ENCODE measurements at places on chromosomes 2 and 18.
A peak's percentile ranks its signal among the peaks of the same experiment; 100 is the strongest.

- DNase-seq, result no peak
- no peaks in the 10 kb centered on the region for H3K36me3 ChIP-seq
- H3K27me3 ChIP-seq, result no peaks in the 10 kb centered on the region
- no peak overlapping the region for H3K27ac ChIP-seq
- no peak overlapping the region for H3K4me3 ChIP-seq
Observed at GRCh38 chr2:19319698-19320097, 38.7 kb downstream of the OSR1 start.

DNA sequence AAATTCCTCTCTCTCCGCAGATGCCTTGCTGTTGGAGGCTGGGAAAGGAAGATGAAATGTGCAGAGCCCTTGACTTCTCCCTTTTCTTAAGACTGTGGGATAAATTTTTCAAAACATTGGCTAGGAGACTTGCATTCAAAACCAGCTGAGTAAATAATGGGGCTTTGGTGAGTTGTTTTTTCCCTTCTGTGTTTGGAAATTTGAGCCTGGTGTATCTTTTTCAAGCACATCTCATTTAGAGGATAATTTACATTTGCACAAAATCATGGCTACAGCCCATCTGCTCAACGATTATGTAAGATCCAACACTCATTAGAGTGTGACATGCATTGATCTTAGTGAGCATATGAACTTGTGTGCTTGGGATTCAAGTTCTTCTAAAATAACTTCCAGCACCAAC, 112.1 kb upstream of the ATP8B1 start:
- no peak for DNase-seq
- no peaks in the 10 kb centered on the region for H3K36me3 ChIP-seq
- H3K4me3 ChIP-seq, result no peak overlapping the region

- peaks cover 89% of the 10 kb centered on the region for H3K27me3 ChIP-seq
- peaks cover 10% of the 10 kb centered on the region for H3K4me1 ChIP-seq
- H3K36me3 ChIP-seq, result peaks cover 4% of the 10 kb centered on the region
- peak within 1 kb of the TSS; percentile 68 for H3K27ac ChIP-seq
Observed at GRCh38 chr2:176128982-176129796, at the start of gene HOXD8. TSS of gene HOXD8 (plus strand) at chr2:176129705. CDS start at chr2:176130367, 662 bp downstream.

GRCh38 chr2:144020047-144020446, 499.9 kb downstream of the ZEB2 start:
- no peak for DNase-seq
- H3K27me3 ChIP-seq, result no peaks in the 10 kb centered on the region
- H3K4me3 ChIP-seq, result no peak overlapping the region

DNA sequence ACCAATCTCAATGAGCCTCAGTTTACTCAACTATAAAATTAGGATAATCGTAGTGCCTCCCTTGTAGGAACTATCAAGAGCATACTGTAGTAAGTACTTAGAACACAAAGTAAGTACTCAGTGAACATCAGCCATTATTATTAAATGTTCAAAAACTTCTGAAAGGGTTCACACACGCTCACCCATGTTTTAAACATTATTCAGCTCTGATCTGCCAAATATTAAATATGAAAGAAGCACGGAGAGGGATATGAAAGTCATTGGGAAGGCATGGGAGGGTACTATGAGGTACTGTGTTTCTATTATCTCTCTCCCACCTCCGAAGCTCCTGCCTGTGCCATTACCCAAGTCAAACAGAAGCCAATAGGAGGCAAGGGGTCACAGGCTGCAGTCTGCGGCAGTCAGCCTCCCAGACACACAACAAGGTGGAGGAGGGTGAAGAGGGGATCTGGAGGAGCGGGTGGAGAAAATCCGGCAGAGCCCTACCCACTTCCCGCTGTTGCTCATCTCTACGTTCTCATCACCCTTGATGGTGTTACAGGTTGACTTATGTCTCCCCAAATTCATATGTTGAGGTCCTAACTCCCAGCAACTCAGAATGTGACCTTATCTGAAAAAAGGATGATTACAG, 2.0 kb upstream of the TBC1D8 start:
- no peak overlapping the region for H3K27ac ChIP-seq
- no peak for DNase-seq
- no peak overlapping the region for H3K4me3 ChIP-seq

GRCh38 chr2:18903750-18904149, 314.4 kb upstream of the NT5C1B start:
- H3K36me3 ChIP-seq, result no peaks in the 10 kb centered on the region
- DNase-seq, result no peak
- no peaks in the 10 kb centered on the region for H3K27me3 ChIP-seq
- no peaks in the 10 kb centered on the region for H3K4me1 ChIP-seq
- no peak overlapping the region for H3K4me3 ChIP-seq

- no peak overlapping the region for H3K27ac ChIP-seq
- H3K27me3 ChIP-seq, result no peaks in the 10 kb centered on the region
- no peak for DNase-seq
- H3K36me3 ChIP-seq, result peaks cover 21% of the 10 kb centered on the region
Observed at GRCh38 chr2:225065882-225066281, 23.6 kb upstream of the DOCK10 start.

DNA sequence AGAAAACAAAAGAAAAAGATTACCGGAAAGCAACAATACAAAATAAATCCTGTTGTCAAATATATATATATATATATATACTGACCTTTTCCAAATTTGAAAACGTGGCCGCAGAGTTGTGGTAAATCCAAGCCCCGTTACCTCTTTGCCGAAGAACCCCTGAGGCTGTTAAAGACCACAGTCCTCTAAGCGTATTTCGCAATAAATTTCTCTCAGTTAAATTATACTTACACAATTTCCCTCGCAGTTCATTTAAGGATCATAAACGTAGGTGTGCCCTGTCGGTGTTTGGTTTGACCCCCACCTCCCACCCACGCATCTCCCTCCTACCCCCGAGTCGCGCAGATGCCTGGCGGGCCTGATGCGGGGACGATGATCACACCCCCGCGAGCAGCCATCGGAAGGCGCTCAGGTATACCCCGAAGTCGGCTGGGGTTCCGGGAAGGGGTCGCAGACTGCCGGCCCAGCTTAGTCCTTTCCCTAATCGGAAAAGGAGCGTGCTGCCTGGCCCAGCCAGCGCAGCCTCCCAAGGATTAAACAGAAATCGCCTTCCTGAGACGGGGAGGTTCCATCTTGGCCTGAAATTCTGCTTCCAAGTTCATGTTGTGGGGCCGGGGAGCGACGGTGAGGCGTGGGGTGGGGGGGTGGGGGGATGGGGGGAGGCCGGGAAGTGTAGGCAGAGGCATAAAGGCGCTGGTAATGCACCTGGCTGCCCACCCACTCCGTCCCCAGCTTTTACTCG, 2.9 kb upstream of the MEIS1 start:
- peaks cover 24% of the 10 kb centered on the region for H3K4me1 ChIP-seq
- DNase-seq, result no peak
- H3K27me3 ChIP-seq, result peaks cover 84% of the 10 kb centered on the region
- no peak overlapping the region for H3K27ac ChIP-seq

- peaks cover 51% of the 10 kb centered on the region for H3K4me1 ChIP-seq
- peaks cover 89% of the 10 kb centered on the region for H3K27me3 ChIP-seq
- H3K4me3 ChIP-seq, result peak within 1 kb of the TSS; percentile 66
- DNase-seq, result peak; percentile 80
- H3K36me3 ChIP-seq, result no peaks in the 10 kb centered on the region
Observed at GRCh38 chr2:170816504-170817092, at the start of gene GAD1. TSS of gene GAD1 (plus strand) at chr2:170816887. CDS start at chr2:170818592, 1,705 bp downstream.

GRCh38 chr2:166282154-166282553, 93.6 kb downstream of the SCN9A start:
- DNase-seq, result no peak

DNA sequence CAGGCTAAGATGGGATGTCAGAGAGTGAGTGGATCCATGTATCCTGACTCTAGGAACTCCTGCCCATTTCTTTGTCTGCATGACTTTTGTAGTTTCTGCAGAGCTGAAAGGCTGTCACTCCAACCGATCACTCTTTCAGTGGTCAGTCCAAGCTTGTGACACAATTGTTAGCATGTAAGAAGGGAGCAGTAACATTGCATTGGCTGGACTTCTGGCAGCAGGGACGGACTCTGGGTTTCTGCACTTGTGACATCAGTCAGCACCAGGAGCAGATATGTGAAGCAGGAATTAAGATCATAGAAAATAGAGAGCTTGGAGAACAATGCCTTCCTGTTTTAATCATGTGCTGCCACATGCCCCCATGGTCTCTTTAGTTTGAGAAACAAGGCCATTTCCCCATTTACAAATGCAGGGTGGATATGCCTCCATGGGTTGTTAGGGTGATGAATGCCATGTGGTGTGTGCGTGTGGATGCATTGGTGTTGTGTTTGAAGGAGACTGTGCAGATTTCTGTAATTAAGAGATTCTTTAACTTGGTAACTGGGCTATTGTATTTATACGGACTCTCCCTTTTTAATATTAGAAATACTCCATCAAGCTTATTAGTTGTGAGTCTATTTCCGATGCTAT, 214.3 kb upstream of the EPHA4 start:
- no peak for DNase-seq
- H3K4me1 ChIP-seq, result no peaks in the 10 kb centered on the region
- no peak overlapping the region for H3K4me3 ChIP-seq
- H3K27me3 ChIP-seq, result no peaks in the 10 kb centered on the region

GRCh38 chr18:46562674-46563192, 94.3 kb downstream of the LOXHD1 start:
- H3K4me1 ChIP-seq, result no peaks in the 10 kb centered on the region
- peaks cover 9% of the 10 kb centered on the region for H3K27me3 ChIP-seq
- DNase-seq, result no peak
- H3K27ac ChIP-seq, result no peak overlapping the region

DNA sequence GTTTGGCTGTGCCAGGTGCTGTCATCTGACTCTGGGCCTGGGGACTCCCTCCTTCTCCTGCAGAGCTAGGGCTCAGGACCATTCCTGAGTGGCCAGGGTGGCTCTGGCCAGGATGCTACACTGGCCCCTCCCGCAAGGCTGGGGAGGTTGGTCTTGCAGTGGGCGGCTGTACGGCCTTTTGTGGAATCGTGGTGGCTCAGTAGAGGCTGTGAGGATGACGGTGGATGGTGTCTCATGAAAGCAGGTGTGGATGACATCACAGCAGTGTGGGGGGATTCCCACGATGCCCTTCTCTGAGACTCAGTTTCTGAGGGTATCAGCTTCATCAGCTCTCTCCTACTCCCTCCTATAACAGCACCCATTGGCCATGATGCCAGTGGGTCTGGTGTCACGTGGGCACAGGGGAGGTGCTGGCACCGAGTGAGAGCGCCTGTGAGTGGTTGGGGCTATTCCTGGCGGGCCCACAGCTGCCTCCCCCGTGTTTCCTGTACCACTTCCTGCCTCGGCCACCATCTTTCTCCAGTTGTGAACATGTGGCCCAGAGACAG, 144.2 kb upstream of the HDAC4 start:
- H3K36me3 ChIP-seq, result no peaks in the 10 kb centered on the region
- DNase-seq, result peak; percentile 75
- H3K4me3 ChIP-seq, result no peak overlapping the region
- H3K4me1 ChIP-seq, result peaks cover 45% of the 10 kb centered on the region
- H3K27me3 ChIP-seq, result peaks cover 33% of the 10 kb centered on the region

GRCh38 chr2:58925676-58926081, 684.6 kb upstream of the FANCL start:
- DNase-seq, result no peak
- H3K4me1 ChIP-seq, result no peaks in the 10 kb centered on the region
- H3K36me3 ChIP-seq, result no peaks in the 10 kb centered on the region
- H3K27ac ChIP-seq, result no peak overlapping the region

DNA sequence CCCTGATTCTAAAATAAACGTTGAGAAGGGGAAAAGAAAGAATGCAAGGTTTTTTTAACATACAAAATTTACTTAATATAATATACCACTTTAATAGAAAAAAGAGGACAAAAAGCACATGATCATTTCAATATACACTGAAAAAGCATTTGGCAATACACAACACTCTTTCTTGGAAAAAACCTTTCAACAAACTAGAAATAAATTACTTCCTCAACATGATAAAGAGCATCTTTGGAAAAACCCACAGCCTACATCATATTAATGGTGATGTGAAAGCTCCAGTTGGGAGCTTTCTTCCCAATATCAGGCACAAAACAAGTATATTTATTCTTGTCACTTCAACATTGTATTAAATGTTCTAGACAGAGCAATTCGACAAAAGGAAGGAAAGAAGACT, 3.0 kb upstream of the POLR1B start:
- H3K27me3 ChIP-seq, result no peaks in the 10 kb centered on the region
- H3K27ac ChIP-seq, result no peak overlapping the region
- peaks cover 2% of the 10 kb centered on the region for H3K36me3 ChIP-seq
- peaks cover 12% of the 10 kb centered on the region for H3K4me1 ChIP-seq

DNA sequence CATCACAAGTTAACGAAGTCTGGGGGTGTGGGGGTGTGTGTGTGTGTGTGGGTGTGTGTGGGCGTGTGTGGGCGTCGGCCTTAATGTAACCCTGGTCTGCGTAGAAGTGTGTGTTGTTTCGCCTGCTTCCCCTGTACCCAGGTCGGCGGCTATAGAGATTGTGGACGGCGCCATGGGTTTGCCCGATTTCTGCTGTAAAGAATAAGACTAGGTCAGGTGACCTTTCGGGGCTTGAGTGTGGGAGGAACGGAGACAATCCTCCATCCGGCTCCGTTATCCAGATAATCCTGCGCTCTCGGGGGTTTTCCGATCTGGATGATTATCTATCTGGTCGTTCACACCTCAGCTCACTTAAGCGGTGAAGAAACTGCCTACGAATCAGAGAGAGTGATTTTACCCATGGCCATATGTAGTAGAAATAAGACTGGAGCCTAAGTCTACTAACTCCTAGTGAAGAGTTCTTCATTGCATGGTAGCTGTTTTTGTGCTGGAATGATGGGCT, 543 bp downstream of the HADHB start:
- H3K27me3 ChIP-seq, result no peaks in the 10 kb centered on the region
- H3K4me3 ChIP-seq, result peak overlapping the region; percentile 96

DNA sequence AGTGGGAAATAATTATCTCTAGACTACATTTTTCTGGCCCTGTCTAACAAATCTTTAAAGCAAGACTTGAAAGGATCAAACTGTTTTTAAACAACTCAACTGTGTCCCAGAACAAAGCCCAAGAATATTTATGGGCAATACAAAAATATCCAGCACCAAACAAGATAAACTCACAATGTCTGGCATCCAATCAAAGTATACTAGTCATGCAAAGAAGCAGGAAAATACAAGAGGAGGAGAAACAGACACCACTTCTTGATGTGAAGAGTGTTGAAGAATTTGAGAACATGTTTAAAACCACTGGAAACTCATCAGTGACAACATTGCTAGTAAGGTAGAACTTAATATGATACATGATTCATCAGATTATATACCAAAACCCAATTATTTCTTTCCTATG, 66.1 kb upstream of the CDC42EP3 start:
- no peak overlapping the region for H3K4me3 ChIP-seq
- H3K27ac ChIP-seq, result no peak overlapping the region
- DNase-seq, result no peak
- H3K4me1 ChIP-seq, result no peaks in the 10 kb centered on the region
- H3K27me3 ChIP-seq, result no peaks in the 10 kb centered on the region
- no peaks in the 10 kb centered on the region for H3K36me3 ChIP-seq

DNA sequence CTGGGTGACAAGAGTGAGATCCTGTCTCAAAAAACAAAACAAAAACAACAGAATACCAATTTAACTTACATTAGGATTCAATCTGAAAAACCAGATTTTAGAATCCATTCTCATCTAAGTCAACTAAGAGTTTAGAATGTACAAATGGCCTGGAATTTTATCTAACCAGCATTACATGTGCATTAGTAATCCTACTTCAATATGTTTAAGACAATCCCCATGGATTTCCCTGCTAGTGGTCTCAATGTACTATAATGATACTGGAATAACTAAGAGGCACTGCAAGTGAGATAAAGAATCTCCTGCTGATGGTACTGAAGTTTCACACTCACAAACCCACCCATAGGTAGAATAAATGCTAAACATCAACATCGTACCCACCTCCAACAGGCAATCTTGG, 53.9 kb upstream of the DNER start:
- no peak overlapping the region for H3K4me3 ChIP-seq
- H3K36me3 ChIP-seq, result peaks cover 37% of the 10 kb centered on the region
- no peak overlapping the region for H3K27ac ChIP-seq

Data from activated CD8-positive, alpha-beta memory T cell treated with anti-CD3 and anti-CD28 coated beads, Interleukin-2, amount 10 ng/mL, durations not matched to agents 7 days and 5 days (primary cell).